Dermis blood vessel endothelial cell (primary cell): ENCODE measurements at places on chromosomes 7 and 10.

DNA sequence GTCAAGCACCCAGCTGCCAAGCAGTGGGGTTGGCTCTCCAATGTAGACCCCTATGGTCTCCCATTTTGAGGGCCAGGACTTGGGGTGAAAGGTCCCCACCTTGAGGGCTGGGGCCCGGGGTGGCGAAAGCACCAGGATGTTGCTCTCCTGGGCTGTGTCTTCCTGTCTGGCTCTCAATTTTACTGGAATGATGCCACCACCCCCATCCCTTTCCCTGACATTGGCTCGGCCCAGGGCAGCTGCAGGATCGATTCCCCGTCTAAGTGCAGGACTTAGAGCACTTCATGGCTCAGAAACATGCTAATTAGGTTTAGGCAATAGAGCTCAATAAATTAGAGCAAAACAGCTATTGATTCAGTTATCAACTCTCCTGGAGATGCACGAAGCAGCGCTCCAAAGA lies 27.0 kb upstream of the HSPA12A start:
- DNase-seq: no peak

DNA sequence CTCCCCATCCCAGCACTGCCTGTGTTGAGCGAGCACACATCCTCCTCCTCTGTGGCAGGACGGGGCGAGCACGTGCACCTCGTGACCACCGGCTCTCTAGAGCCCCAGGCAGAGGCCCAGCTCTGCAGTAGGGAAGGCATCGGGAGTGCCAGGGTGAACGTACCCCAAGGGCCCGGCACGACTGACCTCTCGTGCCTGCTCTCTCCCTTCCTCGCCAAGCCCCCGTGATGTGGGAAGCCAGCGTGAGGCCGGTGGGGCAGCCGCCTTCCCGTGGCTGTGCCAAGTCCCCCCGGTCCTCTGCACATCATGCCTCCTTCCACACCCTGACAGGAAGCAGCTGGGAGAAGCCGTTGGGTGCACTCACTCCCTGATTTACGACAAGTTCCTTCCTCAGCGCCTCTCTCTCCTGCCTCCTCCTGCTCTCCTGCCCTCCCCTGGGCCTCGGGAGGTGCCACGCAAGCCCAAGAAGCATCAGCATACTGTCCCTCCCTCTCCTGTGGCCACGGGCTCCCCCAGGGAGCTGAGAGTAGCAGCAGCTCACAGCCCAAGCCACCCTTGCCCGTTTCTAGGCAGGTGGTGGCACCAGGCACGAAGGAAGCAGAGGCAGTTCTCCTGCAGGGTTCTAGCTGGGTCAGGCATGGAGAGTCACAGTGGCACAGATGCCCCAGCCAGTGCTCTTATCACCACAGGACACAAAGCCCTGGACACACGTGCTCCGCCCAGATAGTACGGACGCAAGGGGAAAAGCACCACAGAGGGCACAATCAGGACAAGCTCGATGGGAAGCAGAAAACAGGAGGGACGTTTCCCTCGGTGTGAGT lies 47.0 kb downstream of the AMZ1 start:
- peak; percentile 78 for DNase-seq

DNA sequence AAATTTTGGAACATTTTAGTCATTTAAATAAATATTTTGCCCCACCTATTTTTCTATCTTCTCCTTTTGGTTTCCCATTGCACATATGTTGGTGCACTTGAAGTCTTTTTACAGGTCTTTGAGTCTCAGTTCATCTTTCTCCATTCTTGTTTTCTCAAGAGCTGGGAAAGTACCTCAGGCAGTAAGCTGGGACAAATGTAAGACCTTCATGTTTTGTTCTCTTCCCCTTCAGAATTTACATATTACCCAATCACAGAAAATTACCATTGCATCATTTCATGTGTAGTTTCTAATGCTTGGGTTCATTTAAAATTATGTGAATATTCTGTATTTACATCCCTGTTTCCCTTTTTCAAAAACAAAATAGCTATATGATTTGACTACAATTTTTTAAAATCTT lies 1150.0 kb upstream of the POT1 start:
- DNase-seq: no peak

- DNase-seq: no peak
Observed at GRCh38 chr10:78817804-78818203, 251.0 kb upstream of the ZMIZ1 start.

GRCh38 chr7:44713680-44714335 lies 34.8 kb upstream of the ZMIZ2 start:
- no peak for DNase-seq

DNA sequence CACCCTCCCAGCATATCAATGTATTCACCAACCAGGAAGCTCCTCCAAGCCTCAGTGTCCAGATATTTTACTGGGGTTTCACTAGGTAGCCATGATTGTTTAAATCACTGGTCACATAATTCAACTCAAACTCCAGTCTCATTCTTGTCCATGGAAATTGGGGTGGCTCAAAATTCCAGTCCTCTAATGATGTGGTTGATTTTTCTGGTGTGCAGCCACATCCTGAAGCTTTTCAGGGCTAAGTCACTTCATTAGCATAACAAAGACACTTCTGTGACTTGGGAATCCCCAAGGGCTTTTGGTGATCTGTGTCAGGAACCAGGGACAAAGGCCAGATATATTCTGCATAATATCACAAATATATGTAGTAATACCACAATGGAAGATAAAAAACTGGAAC lies 786.9 kb upstream of the IGFBP3 start:
- no peak for DNase-seq

GRCh38 chr10:79413196-79413595 lies 32.2 kb downstream of the ZCCHC24 start:
- peak; percentile 38 for DNase-seq

DNA sequence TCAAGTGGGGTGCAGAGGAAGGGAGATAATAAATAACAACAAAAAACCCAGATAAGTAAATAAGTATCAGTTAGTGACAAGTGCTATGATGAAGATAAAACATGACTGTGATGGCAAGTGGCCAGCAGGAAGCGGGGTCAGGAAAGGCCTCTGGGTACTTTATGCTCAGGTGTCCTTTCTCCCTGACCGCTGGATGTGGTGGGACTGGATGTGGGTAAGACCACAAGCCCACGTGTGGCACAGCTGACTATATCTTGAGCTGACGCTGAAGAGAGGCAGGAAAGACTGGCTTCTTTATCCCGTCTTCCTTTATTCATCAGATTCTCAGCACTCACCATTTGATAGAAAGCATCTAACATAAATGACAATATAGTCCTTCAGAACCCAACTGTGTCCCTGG lies 87.8 kb downstream of the CREB5 start:
- DNase-seq: no peak

DNA sequence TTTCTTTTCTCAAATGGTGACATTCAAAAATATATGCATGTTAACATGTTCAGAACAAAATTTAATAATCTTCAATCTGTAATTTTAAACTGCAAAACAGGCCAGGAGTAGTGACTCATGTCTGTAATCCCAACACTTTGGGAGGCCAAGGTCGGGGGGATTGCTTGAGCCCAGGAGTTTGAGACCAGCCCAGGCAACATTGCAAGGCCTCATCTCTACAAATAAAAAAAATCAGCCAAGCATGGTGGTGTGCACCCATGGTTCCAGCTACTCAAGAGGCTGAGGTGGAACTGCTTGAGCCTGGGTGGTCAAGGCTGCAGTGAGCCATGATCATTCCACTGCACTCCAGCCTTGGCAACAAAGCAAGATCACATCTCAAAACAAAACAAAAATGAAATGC lies 394.3 kb downstream of the PARD3 start:
- DNase-seq: no peak

GRCh38 chr10:4024516-4025245 lies 239.7 kb upstream of the KLF6 start:
- no peak for DNase-seq

- DNase-seq: peak; percentile 72
Observed at GRCh38 chr7:435630-436366, 83.8 kb downstream of the PDGFA start.

DNA sequence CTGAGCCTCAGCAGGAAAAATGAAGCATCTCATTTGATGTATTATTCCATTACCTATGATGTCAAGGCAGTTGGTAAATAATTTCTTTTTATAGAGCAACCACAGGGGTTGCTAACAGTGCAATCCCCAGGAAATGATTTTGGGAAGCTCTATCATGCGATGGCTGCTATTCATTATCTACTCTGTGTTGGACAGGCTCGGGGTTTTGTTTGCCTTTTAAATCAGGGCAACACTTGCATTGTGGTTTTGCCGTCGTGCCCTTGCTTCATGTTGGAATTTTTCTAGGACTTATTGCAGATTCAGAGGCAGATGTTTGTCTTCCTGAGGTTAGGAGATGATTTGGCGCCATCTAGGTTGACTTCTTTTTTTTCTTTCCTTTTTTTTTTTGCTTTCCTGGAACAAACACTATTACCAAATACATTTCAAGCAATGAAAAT lies 128.4 kb downstream of the BICC1 start:
- DNase-seq: no peak

DNA sequence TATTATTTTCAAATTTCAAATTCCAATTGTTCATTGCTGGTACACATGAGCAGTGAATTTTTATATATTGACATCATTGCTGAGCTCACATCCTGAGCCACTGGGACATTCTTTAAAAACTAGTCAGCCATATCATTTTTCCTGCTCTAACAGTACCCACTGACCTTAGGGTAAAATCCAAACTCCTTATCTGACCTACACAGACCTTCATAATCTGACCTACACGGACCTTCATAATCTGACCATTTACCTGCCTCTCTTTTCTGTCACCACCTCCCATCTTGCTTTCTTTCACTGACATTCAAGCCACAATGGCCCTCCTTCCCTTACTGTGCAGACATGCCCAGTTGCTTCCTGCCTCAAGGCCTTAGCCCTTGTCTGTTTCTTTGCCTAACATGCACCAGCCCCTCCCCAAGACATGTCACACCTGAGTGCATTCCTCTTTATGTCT lies 16.1 kb upstream of the CUZD1 start:
- peak; percentile 77 for DNase-seq

- DNase-seq: peak; percentile 94
Observed at GRCh38 chr7:115230882-115231571, 309.1 kb downstream of the MDFIC start.

- DNase-seq: no peak
Observed at GRCh38 chr7:132965951-132966350, 115.9 kb downstream of the CHCHD3 start.

DNA sequence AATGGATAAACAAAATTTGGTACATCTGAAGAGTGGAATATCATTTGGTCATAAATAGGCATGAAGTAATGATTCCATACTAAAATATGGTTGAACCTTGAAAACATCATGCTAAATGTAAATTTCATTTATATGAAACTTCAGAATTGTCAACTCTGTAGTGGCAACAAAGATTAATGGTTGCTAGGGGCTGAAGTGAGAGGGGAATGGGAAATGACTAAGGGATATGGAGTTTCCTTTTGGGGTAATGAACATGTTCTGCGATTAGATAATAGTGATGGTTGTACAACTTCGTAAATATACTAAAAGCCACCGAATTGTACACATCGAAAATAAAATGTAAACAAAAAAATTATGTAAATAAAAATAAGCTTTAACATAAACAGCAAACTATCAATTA lies 384.1 kb upstream of the STEAP1 start:
- no peak for DNase-seq

DNA sequence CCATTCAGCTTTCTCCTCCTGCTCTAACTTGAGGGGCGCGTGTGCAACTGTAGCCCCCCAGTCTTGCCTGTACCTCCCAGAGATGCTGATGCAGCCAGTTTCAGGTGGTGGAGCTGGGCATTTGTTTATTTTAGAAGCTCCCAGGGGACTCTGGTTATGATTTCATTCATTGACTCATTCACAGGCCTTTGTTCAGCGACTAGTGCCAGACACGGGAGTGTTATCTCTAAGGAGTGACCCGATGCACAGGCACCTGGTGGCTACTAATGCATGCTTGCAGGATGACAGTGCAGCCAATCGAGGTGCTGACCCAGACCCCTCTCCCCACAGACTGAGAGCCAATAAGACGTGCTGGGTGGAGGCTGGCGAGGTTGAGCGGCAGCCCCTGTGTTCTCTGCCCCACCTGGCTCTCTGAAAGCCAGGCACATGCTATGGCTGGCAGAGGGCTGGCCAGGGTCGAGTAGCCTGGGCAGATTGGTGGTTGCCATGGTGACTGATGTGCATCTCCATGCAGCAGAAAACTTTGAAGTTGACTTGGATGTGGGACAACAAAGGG lies 19.7 kb upstream of the SLC18A2 start:
- no peak for DNase-seq

DNA sequence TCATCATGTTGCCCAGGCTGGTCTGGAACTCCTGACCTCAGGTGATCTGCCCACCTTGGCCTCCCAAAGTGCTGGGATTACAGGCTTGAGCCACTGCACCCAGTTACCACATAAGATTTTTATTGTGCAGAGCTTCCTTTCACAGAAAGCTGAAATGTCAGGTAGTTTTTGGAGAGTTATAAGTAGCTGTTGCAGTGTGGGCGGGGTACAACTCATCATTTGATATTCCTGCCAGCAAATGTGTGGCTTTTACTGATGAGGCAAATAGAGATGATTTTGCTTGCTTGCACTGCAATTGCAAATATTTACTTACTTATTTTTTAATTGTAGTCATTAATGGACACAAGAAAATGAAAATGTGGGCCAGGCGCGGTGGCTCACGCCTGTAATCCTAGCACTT lies 32.4 kb downstream of the NKX2-3 start:
- no peak for DNase-seq

DNA sequence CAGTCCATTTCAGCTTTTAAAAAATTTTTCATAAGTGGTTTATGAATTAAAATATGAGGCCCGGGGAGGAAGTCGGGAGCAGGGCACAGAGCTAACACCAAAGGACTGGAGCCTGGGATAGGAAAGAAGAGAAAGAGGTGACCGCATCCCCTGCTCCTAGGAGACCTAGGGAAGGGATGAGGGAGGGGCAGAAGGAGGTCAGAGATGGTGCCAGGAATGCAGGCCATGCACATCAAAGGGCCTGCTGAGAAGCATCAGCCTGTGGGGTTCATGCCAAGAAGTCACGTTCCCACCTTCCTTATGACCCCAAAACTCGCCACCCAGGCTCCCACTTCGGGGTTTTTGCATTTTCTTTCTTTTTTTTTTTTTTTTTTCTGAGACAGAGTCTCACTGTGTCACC lies 14.7 kb upstream of the TOMM7 start:
- DNase-seq: no peak

DNA sequence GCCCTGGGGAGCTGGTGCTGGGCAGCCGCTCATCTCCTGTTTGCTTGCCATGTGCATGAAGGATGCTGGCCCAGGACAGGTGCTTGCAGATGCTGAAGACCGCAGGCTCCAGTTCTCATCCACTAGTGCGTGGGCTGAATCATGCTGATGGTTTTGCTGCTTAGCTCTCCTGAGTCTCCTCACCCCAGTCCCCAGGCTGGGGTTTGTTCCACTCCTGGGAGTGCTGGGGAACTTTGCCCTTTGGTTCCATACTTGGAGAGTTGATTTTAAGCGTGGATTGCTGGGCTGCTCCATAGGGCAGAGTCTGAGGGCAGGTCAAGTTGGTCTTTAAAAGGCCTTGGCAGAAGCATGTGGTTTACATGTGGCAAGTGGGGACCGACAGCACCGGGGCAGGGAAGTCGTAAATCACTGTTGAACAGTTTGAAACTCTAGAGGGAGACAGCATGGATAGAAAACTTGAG lies 9.1 kb downstream of the DYNC2I1 start:
- no peak for DNase-seq

- DNase-seq: peak; percentile 41
Observed at GRCh38 chr7:27661811-27662489, 733 bp downstream of the HIBADH start.
